ENCODE measurements at places on chromosomes 2 and 18. TPM values are rescaled to one million over a fixed set of nuclear protein-coding genes. Genes with fewer than 3 reads are reported as not detected.
A peak's percentile ranks its signal among the peaks of the same experiment; 100 is the strongest.

GRCh38 chr2:192267484-192267883, 72.8 kb upstream of the TMEFF2 start:
- H3K36me3 ChIP-seq: no peaks in the 10 kb centered on the region
- DNase-seq: no peak

GRCh38 chr2:142582317-142582716, 295.1 kb upstream of the KYNU start:
- no peaks in the 10 kb centered on the region for H3K27me3 ChIP-seq
- H3K4me3 ChIP-seq: no peak overlapping the region
- no peak overlapping the region for H3K27ac ChIP-seq
- no peaks in the 10 kb centered on the region for H3K36me3 ChIP-seq
- 0 out of 2 replicates have a peak, but pooled peaks cover 3% of the 10 kb centered on the region for H3K4me1 ChIP-seq
- DNase-seq: no peak

- no peak overlapping the region for H3K4me3 ChIP-seq
- no peaks in the 10 kb centered on the region for H3K27me3 ChIP-seq
- no peaks in the 10 kb centered on the region for H3K4me1 ChIP-seq
- no peak for DNase-seq
- no peak overlapping the region for H3K27ac ChIP-seq
- peaks cover 13% of the 10 kb centered on the region for H3K36me3 ChIP-seq
These were observed 572.0 kb upstream of the ZEB2 start for GRCh38 chr2:145091967-145092366.

DNA sequence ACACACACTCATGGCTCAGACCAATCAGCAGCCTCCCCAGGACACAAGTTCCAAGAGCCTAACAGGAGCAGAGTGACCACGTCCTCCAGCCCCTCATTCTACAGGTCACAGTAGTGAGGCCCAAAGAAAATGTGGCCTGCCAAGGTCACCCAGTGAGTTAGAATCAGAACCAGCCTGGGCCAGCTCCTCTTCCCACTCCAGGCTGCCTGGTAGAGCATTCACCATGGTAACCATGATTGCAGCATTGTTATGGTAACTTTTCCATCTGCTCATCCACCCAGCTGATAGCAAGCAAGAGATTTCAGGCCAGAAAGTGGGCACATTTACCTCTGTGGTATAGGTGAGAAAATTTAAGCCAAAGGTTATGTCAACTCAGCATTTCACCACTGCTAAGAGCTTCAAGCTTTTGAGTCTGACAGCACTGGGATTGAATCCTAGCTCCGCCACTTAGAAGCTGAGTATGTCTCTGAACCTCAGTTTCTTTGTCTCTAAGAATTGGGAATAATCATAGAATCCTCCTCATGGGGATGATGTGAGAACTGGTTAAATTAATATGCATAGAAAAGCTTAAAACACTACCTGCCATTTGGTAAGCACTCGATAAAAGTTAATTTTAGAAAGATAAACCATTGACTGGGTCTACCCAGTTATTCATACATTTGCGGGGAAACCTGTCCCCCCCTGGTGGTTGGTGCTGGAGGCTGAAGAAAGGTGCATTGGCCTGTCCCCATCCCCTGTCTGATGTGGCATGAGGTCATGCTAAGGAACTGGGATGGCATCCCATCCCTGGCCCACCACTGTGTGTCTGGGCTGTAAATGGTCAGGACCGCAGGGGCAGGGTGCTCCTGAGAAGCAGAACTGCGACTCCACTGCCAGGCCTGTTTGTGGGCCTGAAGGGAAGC, 181.5 kb downstream of the KLHL29 start:
- peaks cover 10% of the 10 kb centered on the region for H3K4me1 ChIP-seq
- H3K27ac ChIP-seq: peak overlapping the region; percentile 32

DNA sequence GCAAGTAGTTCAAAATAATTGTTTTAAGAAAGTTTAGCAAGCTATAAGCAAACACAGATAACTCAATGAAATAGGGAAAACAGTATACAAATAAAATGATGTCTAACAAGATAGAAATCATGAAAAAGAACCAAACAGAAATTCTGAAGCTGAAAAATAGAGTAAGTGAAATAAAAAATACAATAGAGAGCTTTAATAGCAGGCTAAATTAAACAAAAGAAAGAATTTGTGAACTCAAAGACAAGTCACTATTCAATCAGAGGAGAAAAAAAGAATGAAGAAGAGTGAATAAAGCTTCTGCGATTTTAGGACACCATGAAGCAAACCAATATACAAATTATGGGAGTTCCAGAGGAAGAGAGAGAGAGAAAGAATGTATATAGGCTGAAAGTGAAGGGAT, 576.8 kb downstream of the STK39 start:
- H3K4me1 ChIP-seq: no peaks in the 10 kb centered on the region
- no peak overlapping the region for H3K4me3 ChIP-seq
- H3K27me3 ChIP-seq: no peaks in the 10 kb centered on the region
- no peak for DNase-seq

DNA sequence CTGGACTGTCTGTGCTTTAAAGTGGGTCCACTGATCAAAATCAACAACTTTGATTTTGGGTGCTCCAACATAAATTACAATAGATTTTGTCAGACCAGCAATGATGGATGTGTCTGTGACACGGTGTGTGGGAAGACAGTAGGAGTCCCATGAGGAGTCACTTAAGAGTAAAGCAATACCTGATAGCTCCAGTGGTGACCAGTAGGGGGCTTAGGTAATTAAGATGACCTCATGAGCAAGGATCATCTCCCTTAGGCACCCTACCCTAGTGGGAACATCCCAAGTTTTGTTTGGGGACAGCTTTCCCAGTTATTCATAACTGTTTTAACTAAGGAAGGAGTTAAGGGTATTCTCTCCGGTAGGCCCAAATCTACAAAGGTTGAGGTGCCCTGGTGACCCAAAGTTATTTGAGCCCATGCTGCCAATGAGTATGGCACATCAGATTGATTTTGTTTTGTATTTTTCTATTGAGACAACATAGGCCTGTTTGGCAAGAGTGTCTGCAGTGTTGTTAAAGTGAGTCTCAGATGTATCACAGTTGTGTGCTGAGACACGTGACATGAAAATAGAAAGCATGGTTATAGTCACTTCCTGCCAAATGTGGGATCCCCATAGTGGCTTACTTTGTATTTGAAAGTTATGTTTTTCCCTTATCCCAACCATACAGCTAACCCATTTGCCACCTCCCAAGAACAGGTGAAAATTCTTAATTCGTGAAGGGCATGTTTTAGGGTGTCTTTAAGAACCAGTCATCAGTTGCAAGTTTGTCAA, 1337.6 kb upstream of the SLC39A10 start:
- H3K36me3 ChIP-seq: no peaks in the 10 kb centered on the region
- no peak overlapping the region for H3K27ac ChIP-seq
- H3K27me3 ChIP-seq: no peaks in the 10 kb centered on the region
- no peak overlapping the region for H3K4me3 ChIP-seq

Gene C2orf72
- 1.3 TPM for total RNA-seq

Gene DSC2
- total RNA-seq: 29.8 TPM
